ENCODE measurements at places on chromosomes 4 and X. TPM values are rescaled to one million over a fixed set of nuclear protein-coding genes. Genes with fewer than 3 reads are reported as not detected.
A peak's percentile ranks its signal among the peaks of the same experiment; 100 is the strongest.

DNA sequence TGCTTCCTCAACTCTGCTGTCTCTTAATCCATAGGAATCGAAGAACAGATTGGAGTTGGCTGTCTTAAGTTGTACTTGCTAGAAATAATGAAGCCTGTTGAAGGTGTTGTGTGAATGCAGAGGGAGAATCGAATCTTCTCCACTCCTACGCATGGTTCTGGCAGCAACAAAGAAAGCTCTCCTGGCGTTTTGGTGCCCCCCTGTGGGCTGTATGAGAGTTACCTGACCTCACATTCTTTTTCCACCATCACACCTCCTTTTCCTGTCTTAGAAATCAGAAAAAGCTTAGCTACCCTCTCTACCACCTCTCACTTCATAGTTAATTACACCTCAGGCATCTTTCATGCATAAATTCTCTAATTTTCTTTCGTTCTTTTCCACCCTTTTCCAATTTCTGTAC lies 16.3 kb downstream of the KLF8 start:
- peak; percentile 31 for DNase-seq

MMRN1 gene
- total RNA-seq, result 0.10 TPM

GRCh38 chr4:171727185-171727584 lies 86.0 kb upstream of the GALNTL6 start:
- DNase-seq, result no peak

- DNase-seq, result no peak
These were observed 135.7 kb downstream of the QDPR start for GRCh38 chr4:17376205-17376604.

DNA sequence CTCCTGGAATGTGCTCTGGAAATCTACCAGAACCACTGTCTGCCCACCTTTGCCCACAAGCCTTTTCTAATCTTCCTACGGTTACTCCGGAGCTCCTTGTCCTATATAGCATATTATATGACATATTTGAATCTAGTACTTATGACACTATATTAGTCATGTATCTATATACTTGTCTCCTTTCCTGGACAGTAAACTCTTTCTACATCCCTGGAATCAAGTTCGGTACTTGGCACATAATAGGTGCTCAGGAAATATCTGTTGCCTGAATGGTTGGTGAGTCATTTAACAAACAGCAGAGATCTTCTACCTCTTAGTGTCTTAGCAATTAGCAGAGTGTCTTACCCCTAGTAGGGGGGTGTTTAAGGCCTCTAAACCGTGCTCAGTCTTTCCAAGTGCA lies 123.6 kb downstream of the RELL1 start:
- DNase-seq, result no peak

DNA sequence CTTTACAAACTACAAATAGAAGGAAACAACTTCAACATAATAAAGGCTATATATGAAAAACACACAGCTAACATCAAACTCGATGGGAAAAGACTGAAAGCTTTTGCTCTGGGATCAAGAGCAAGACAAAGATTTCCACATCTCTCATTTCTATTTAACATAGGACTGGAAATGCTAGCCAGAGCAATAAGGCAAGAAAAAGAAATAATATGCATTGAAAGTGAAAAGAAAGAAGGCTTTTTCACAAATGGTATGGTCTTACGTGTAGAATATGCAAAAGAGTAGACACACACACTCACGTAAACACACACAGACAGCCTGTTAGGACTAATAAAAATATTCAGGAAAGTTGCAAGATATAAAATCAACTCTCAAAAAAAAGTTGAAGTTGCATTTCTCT lies 660.5 kb upstream of the PCDH10 start:
- DNase-seq, result no peak

GRCh38 chr4:10893395-10893794 lies 208.8 kb upstream of the CLNK start:
- DNase-seq, result no peak

GRCh38 chrX:78213331-78213730 lies 73.9 kb upstream of the TAF9B start:
- no peak for DNase-seq

GRCh38 chr4:178480105-178480504 lies 1037.9 kb upstream of the AGA start:
- no peak for DNase-seq

GRCh38 chr4:4655901-4656300 lies 114.1 kb upstream of the STX18 start:
- DNase-seq, result no peak

- no peak for DNase-seq
These were observed 133.8 kb downstream of the ZC4H2 start for GRCh38 chrX:64842492-64842891.

Data from activated naive CD8-positive, alpha-beta T cell treated with anti-CD3 and anti-CD28 coated beads for 36 hours (primary cell).